AG04450 (cell line): ENCODE measurements at places on chromosomes 13 and 19. TPM values are rescaled to one million over a fixed set of nuclear protein-coding genes. Genes with fewer than 3 reads are reported as not detected.

The TMEM59L gene
- 0.81 and 1.3 TPM in 2 replicates for polyA plus RNA-seq

GRCh38 chr13:48928757-48929430 is 46.8 kb upstream of the FNDC3A start:
- no peak for DNase-seq

- DNase-seq: no peak
Measured at GRCh38 chr19:17755443-17755890, 4.2 kb downstream of the FCHO1 start.

GRCh38 chr13:28448651-28449358 is 46.1 kb downstream of the FLT1 start:
- no peak for DNase-seq

- DNase-seq: no peak
Measured at GRCh38 chr19:48678201-48678600, 5.4 kb upstream of the NTN5 start.
